ENCODE measurements at places on chromosomes 5 and 9.

DNA sequence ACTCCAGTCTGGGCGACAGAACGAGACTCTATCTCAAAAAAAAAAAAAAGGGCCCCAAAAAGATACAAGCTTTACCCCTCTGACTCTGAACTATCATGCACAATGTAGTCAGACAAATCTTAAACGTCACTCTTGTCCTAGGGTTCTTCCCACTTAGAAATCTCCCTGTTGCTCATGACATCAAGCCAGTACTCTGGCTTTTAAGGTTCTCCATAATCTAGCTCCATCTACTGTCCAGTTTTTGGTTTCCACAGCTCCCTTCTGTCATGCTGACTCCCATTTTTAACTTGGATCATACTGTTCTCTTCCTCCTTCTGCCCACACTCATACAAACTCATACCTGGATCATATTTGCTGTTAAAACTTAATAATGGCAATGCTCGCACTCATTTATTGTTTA is 156.7 kb upstream of the TLX3 start:
- DNase-seq = no peak

DNA sequence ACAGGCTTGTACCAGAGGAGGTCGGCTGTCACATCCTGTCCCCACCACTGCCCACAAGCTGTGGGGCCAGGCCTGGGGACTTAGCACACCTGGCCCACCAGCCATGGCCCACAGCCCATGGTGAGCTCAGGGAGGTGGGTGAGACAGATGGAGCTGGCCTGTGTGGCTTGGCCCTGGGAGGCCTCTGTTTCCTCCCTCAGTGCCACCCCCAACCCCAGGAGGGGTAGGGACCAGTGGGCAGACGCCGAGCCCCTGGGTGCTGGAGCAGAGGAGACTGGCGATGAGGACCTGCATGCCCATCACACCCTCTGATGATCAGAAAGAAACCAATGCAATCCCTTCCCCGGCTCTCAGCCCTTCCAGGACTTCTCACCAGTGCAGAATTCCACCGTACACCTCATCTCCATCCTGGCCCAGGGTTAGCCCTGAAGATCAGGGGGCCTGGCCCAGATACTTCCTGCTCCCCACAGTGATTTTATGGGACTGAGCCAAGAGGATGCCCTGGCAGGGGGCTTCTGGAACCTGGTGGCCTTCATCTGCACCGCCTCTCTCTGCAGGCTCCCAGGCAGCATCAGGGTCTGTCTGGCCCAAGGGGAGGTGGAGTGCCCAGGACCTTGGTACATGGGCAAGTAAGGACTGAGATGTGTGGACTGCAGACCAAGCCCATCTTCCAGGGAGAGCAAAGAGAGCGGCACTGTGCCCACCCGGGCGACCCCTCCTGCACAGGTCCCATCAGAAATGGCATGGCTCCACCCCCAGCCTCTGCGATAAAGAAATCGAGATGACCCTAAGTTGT is 16.9 kb upstream of the NKD2 start:
- DNase-seq = no peak

DNA sequence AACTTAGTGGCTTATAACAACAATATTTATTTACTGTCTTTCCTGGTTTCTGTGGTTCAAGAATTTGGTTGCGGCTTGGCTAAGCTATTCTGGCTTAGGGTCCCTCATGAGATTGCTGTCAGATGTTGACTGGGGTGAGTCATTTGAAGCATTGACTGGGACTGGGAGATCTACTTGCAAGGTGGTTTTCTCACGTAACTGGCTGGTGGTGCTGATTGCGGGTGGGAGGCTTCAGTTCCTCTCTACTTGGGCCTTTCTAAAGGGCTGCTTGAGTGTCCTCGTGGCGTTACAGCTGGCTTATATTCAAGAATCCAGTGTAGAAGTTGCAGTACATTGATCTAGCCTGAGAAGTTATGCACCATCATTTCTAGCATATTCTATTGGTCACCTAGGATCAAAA is 218.5 kb upstream of the ELAVL2 start:
- DNase-seq = no peak

DNA sequence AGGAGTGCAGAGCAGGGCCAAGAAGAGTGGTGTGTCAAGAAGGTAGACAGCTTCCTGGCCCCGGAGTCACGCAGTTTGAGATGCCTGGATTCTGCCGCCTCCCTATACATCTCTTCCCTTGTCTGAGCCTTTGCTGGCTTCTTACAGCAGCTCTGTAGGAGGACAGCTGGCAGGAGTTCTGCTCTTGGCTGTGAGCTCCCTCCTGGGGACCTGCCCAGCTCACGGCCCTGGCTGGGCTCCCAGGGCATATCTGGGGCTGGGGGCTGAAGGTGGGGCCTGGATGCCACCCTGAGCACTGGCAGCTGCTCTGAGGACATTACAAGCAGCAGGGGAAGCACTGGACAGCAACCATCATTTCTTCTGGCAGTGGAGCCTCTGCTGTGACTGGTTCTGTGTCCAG is 786 bp upstream of the TSSK1B start:
- DNase-seq = no peak

DNA sequence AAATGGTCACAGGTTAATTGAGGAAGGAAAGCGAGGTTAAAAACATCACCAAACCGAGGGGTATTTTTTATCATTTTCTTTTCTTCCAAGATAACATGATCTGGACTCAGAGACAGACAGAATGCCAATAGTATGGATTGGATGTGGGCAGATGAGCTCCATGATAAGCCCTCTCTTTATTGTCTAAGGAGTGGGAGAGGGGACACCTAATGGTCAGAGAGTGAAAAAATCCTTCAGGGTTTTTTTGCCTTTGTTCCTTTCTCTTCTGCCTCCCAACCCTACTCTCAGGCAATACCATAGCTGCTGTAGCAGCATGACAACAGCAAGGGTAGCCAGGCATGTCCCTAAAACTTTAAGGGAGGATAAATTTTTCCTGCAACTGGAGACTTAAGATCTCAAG is 94.7 kb downstream of the DIRAS2 start:
- DNase-seq = no peak

DNA sequence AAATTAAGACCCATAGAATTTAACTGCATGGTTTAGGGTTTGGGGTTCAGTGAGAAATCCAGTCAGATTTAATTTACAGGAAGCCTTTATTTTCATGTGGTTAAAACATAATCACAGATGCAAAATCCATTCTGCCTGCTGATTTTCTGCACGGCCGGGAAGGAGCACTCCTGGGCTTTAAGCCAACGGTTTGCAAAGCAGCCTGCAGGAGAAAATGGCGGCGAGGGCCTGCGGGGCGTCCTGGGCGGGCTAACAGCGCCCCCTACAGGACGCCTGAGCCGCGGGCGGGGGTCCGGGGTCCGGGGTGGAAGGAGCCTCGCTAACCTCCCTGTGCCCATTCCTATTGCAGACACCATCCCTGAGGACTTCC is 47.6 kb downstream of the THBS4 start:
- peak; percentile 85 for DNase-seq

GRCh38 chr9:120925535-120926396 is 830 bp downstream of the TRAF1 start:
- peak; percentile 91 for DNase-seq

- DNase-seq = no peak
Observed at GRCh38 chr9:121568343-121569265, 69.0 kb upstream of the GGTA1 start.

DNA sequence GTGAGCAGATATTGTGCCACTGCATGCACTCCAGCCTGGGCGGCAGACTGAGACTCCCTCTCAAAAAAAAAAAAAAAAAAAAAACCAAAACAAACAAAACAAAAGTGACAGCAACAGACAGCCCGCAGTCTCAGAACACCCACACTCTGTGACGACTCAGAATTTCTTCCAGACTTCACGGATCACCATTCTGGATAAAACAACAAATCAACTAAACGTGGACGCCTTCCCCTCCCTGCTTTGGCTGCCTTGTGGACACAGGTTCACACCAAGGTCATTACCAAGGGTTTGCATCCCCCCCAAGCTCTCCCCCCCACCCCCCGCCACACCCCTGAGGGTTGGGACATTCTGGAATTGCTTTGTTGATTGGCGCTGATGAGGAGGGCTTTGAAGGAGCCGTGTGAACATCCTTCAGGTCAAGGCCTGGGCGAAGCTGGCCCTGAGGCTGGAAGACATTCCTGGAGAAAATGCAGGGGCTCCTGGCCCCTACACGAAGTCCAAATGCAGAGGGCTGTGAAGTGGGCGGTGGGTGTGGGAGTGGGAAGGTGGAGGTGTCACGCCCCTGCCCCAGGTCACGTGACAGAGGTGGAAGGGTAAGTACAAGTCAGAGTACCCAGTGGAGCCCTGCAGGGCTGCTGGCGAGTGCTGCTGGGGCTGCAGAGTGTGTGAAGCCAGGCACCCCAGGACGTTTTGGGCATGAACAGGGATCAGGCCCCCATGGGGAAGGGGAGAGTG is 10.1 kb downstream of the LCN10 start:
- DNase-seq = no peak

GRCh38 chr9:122134822-122135528 is 24.6 kb downstream of the NDUFA8 start:
- DNase-seq = no peak

DNA sequence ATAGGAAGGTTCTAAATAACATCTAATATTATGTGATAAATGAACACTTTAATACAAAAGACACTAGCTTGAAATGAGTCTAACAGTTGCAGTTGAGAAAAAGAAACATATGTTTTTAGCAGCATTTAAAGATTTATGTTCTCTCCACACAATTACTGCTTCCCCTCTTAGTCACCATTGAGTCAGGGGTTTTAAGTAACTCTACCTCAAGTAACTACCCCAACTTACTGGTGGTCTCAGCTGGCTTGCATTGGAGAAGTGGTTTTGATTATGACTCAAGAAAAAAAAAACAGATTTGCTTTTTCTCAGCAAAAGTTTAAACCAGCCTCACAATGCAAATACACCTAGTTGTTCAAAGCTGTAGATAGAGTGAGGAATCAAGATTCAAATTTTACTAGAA is 1216.5 kb upstream of the CDH9 start:
- no peak for DNase-seq

DNA sequence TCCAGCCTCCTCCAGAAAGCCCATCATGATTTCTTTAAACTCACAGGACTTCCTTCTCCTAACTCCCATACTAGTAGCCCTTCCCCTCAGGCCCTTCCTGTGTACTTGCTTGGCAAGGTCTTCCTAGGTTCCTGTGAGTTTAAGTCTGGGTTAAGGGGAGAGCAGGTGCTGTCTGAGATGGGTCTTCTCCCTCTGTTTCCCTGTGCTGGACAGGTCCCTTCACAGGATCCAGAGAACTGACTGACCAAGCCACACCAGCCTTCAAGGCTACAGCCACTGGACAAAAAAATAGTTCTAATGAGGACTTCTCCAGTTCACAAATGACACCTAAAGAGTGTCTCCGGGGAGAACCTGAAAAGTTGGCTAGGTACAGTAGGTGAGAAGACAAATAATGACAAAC is 29.5 kb upstream of the MYORG start:
- no peak for DNase-seq

DNA sequence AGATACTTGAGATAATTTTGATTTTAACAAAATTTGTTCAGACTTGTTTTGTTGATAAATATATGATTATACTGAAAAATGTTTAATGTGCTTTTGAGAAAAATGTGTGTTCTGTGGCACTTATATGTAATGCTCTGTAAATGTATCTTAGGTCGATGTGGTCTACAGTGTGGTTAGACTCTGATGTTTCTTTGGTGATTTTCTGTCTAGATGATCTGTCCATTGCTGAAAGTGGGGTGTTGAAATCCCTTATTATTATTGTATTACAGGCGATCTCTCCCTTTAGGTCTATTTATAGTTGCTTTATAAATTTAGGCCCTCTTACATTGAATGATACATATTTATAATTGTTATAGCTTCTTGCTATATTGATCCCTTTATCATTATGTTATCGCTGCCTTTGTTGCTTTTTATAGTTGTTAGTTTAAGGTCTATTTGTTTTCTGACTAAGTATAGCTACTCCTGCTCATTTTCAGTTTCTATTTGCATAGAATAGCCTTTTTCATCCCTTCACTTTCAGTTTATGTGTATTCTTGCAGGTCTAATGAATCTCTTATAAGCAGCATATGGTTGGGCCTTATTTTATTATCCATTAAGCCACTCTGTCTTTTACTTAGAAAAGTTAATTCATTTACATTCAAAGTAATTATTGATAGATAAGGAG is 124.3 kb downstream of the MRPS30 start:
- DNase-seq = no peak

GRCh38 chr9:20028192-20028848 is 239.5 kb upstream of the SLC24A2 start:
- no peak for DNase-seq

GRCh38 chr9:98833090-98833956 is 25.9 kb downstream of the GALNT12 start:
- no peak for DNase-seq

- no peak for DNase-seq
Observed at GRCh38 chr5:9604416-9604815, 25.7 kb downstream of the TAS2R1 start.

- DNase-seq = no peak
Observed at GRCh38 chr5:92835712-92836111, 745.3 kb downstream of the NR2F1-AS1 start.

DNA sequence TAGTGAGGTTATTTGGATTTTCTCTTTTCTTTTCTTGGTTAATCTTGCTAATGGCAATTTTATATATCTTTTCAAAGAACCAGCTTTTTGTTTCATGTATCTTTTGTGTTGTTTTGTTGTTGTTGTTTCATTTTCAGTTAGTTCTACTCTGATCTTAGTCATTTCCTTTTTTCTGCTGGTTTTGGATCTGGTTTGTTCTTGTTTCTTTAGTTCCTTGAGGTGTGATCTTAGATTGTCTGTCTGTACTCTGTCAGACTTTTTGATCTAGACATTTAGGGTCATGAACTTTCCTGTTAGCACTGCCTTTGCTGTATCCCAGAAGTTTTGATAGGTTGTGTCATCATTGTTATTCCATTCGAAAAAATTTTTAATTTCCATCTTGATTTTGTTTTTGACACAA is 399.7 kb downstream of the TLE1 start:
- DNase-seq = no peak

- DNase-seq = no peak
Observed at GRCh38 chr5:77167063-77167462, 43.4 kb upstream of the PDE8B start.

- DNase-seq = no peak
Observed at GRCh38 chr5:31416547-31416946, 115.3 kb downstream of the DROSHA start.

GRCh38 chr5:43753069-43753468 is 150.1 kb downstream of the NNT start:
- DNase-seq = no peak

- DNase-seq = no peak
Observed at GRCh38 chr5:57184322-57184721, 10.5 kb downstream of the GPBP1 start.

DNA sequence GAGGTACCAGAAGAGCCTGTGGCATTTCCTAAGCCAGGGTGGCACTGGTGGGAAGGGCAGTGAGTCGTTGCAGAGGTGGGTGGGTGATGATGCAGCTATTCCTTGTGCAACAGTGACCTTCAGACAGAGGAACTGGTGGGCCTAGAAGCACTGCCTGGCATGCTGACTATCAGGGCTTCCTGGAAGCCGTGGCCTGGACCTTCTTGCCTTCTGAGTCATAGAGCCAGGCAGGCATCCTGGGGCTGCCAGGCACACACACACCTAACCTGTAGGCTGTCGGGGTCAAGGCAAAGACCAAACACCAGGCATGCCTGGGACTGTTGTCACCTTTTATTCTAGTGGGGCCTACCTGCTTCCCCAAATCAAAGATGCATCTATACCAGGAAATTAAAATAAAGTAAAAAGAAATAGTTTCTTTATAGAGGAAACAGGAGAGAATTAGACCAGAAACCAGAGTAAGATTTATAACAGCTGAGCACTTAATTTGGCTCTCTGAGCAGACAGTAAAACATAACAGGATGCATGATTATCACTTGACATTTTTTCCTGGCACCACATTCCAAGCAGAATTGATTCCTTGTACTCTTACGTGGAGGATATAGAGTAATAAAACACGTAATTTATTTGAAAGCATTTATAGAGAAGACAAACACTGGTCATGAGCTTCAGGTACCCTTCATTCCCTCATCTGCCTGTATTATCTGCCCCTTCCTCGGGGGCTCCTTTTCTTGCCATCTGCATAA is 25.1 kb downstream of the NANS start:
- peak; percentile 72 for DNase-seq
